ENCODE measurements at places on chromosomes 1 and 21. TPM values are rescaled to one million over a fixed set of nuclear protein-coding genes. Genes with fewer than 3 reads are reported as not detected.

The OR2T11 gene
- not detected for total RNA-seq

The ADAMTS5 gene
- 4.4 TPM for total RNA-seq

The S100A7 gene
- not detected for total RNA-seq

The DTL gene
- total RNA-seq, result 0.66 TPM

The SPRR2F gene
- not detected for total RNA-seq

The HLX gene
- total RNA-seq, result 4.0 TPM

The BMP8A gene
- 3.6 TPM for total RNA-seq

The SAMSN1 gene
- 0.57 TPM for total RNA-seq

The RNU1-2 gene
- under 0.01 TPM for total RNA-seq

The IL19 gene
- not detected for total RNA-seq

The CACNA1S gene
- total RNA-seq, result not detected

The NUDT4B gene
- 9.1 TPM for total RNA-seq

The CAMK2N1 gene
- 89.7 TPM for total RNA-seq

The NKAIN1 gene
- not detected for total RNA-seq

The TRIM46 gene
- not detected for total RNA-seq

The RCSD1 gene
- total RNA-seq, result 6.7 TPM

The PI4KB gene
- 147 TPM for total RNA-seq

The KRTAP19-3 gene
- total RNA-seq, result not detected

The PRAMEF17 gene
- total RNA-seq, result not detected

The FTCD gene
- total RNA-seq, result 1.0 TPM

The LCE1B gene
- not detected for total RNA-seq

The CHTOP gene
- total RNA-seq, result 53.8 TPM

The ETV3L gene
- total RNA-seq, result not detected

The PRDM2 gene
- 43.8 TPM for total RNA-seq

The PRDM16 gene
- total RNA-seq, result 5.4 TPM

The CD1E gene
- not detected for total RNA-seq

The LZIC gene
- total RNA-seq, result 38.8 TPM

The EPHA10 gene
- total RNA-seq, result 63.1 TPM

The RGS8 gene
- not detected for total RNA-seq

Data from Peyer's patch (tissue), 4 donors.